Thoracic aorta (tissue), 2 donors: ENCODE measurements at places on chromosomes 1 and 21. TPM values are rescaled to one million over a fixed set of nuclear protein-coding genes. Genes with fewer than 3 reads are reported as not detected.
A peak's percentile ranks its signal among the peaks of the same experiment; 100 is the strongest.

DNA sequence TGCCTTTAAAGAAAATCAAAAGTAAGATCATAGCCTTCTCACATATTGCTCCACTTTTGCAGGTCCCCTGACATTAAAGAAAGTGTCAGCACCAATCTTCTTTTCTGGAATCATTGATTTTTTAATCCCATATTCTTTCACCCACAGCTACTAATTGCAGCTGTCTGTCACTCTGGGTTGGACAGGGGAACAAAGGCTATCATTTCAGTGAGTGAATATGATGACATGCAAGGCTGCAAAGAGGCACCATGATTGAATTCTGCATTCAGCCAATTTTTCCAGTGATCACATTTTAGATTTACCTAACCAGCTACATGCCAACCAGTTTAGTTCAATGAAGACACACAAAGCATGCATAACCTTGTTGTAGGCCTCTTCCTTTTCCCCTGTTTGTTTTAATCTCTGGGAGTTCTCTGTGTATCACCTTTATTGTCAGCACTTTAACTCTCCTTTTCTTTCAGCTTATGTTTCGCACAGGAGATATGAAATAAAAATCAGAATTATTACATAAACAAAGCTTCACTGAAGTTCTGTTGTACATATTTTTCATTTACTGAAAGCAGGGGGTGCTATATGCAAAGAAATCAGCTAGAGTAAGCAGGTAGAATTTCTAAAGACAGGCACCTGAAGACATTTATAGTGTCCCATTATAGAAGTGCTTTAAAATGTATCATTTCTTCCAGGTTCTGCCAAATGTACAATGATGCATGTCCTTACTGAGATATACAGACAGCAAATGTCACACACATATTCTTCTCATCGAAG lies 584.8 kb downstream of the PLA2G4A start:
- no peaks in the 10 kb centered on the region for H3K4me1 ChIP-seq
- no peak overlapping the region for H3K4me3 ChIP-seq
- H3K36me3 ChIP-seq: no peaks in the 10 kb centered on the region
- no peak for DNase-seq

GRCh38 chr1:210669951-210670350 lies 341.2 kb downstream of the HHAT start:
- H3K27ac ChIP-seq: no peak overlapping the region
- H3K36me3 ChIP-seq: no peaks in the 10 kb centered on the region
- no peaks in the 10 kb centered on the region for H3K27me3 ChIP-seq
- DNase-seq: no peak

DNA sequence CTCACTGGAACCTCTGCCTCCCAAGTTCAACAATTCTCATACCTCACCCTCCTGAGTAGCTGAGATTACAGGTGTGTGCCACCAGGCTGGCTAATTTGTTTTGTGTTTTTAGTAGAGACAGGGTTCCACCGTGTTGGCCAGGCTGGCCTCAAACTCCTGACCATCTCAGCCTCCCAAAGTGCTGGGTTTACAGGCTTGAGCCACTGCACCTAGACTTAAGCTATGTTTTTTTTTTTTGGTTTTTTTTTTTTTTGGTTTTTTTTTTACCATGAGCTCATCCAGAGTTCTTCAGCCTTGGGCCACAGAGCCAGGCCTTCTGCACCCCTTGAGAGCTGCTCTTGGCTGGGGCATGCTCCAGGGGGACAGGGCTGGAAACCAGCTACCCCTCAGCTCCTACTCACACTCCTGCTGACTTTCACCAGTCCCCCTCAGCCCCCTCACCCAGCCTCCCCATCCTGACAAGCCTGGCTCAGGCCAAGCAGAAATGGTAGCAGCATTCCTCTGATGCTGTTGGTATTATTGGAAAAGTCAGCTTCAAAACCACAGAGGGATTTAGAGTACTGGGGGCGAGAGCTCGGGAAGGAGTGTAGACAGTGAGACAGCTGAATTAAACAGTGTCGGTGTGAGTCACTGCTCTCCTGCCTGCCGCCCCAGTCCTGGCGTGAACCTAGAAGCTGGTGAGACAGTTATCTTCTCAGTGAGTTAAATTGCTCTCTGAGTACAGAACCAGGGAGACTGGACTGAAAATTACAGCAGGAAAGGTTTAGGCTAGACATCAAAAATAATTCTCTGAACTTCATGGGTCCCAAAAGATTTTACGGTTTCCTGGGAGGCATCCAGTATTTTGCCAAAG lies 63.7 kb downstream of the NAV1 start:
- H3K36me3 ChIP-seq: no peaks in the 10 kb centered on the region
- no peaks in the 10 kb centered on the region for H3K4me1 ChIP-seq
- DNase-seq: no peak

DNA sequence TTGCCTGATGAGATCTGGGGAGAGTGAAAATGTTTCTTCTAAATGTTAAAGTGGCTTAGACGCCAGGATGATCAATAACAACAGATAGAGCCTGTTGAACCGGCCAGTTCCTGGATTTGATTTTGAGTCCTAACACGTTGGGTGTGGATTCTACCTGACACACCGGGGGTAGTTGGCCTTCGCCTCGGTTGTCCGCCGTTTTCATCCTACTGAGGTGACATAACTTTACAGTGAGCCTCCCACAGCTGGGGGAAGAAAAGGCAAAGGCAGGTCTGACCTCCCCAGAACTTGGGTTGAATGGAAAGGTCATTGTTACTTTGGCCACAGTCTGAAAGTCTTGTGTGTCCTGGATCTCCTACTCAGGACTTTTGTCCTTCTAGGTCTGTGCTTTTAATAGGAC lies 1.1 kb downstream of the PGD start:
- H3K4me3 ChIP-seq: peak overlapping the region; percentile 99
- no peaks in the 10 kb centered on the region for H3K27me3 ChIP-seq
- no peak overlapping the region for H3K27ac ChIP-seq

DNA sequence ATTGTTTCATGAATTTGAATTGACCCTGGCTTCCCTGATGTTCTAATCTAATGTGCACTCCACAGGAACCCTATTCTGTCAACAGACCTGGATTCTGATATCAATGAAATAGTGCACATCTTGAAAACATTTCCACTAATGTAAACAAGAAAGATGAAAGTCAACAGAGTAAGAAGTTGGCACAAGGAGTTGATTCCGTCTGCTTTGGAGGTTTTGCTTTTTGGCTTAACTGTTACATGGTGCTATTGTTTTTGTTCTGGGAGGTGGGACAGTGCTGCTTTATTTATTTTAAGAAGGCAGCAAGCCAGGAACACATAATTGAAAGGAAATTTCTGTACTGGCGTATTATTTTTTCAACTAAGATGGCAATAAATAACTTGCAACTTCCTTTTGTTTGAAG lies 73.3 kb downstream of the LEPR start:
- H3K36me3 ChIP-seq: no peaks in the 10 kb centered on the region
- no peaks in the 10 kb centered on the region for H3K27me3 ChIP-seq
- DNase-seq: no peak
- H3K27ac ChIP-seq: no peak overlapping the region
- H3K4me1 ChIP-seq: peaks cover 3% of the 10 kb centered on the region

GRCh38 chr1:212749821-212750535 lies 41.6 kb downstream of the NSL1 start:
- no peak overlapping the region for H3K27ac ChIP-seq
- no peaks in the 10 kb centered on the region for H3K27me3 ChIP-seq
- H3K4me3 ChIP-seq: no peak overlapping the region
- peaks cover 23% of the 10 kb centered on the region for H3K4me1 ChIP-seq

GRCh38 chr21:39196310-39196709 lies 13.1 kb upstream of the PSMG1 start:
- DNase-seq: no peak
- H3K36me3 ChIP-seq: peaks cover 27% of the 10 kb centered on the region
- H3K27me3 ChIP-seq: no peaks in the 10 kb centered on the region
- no peak overlapping the region for H3K27ac ChIP-seq
- H3K4me3 ChIP-seq: no peak overlapping the region

DNA sequence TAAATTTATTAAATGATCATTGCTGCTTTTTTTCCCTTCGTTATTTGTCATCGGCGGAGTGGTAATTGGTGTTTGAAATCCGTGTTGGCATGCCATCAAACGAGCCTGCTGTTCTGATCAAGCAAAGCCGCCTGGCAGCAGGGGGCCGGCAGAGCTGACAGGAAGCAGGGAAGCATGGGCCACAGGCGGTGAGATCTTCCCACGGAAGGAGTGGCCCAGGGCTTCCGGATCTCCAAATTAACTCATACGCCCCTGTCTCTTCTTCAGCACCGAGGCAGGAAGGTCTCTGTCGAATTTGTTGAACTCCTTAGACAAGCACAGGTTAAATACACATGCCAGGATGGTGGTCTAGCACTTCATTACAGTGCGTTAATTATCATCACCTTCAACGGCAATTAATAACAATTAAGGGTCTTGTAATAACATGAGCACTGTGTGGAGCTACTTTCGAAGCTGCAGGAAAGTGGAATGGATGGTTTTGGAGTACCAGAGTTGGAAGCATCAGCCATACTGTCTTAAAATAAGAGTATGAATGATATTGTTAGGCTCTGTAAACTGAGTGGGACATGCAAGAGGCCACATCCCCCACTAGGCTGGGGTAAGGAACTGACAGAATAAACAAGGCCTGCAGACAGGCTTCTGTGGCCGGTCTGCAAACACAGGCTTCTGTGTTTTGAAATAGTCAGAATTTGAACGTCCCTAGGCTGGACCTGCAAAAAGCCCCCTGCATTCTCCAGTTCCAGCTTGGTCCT lies 199.4 kb upstream of the DAB1 start:
- H3K27me3 ChIP-seq: no peaks in the 10 kb centered on the region
- H3K36me3 ChIP-seq: no peaks in the 10 kb centered on the region
- no peak overlapping the region for H3K4me3 ChIP-seq
- H3K27ac ChIP-seq: no peak overlapping the region
- no peaks in the 10 kb centered on the region for H3K4me1 ChIP-seq

DNA sequence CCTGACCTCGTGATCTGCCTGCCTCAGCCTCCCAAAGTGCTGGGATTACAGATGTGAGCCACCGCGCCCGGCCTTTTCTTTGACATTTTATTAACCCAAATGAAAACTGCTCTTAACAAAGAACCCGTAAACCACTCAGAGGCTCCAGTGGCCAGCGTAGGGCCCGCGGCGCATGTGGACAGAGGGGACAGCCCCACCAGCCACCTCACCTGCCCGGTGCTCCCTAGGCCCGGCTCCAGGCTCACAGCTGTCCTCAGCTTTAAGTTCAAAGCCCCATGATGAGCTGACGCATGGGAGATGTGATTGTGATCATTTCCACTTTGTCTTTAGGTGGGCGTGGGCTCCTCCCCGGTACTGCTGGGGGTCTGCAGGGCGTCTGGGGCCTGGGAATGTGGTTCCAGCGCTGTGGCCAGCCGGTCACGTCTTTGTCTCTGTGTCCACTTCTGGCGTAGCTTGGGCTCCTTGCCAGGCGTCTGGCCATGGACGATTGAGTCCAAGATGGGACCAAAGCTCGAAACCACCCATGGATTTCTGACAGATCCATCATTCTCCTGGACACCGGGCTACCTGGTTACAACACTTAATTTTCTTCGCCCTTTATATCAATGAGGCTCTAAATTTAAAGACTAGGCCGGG lies 6.9 kb downstream of the PRKCZ start:
- no peak for DNase-seq
- no peaks in the 10 kb centered on the region for H3K36me3 ChIP-seq
- no peak overlapping the region for H3K27ac ChIP-seq
- no peaks in the 10 kb centered on the region for H3K4me1 ChIP-seq
- no peaks in the 10 kb centered on the region for H3K27me3 ChIP-seq

DNA sequence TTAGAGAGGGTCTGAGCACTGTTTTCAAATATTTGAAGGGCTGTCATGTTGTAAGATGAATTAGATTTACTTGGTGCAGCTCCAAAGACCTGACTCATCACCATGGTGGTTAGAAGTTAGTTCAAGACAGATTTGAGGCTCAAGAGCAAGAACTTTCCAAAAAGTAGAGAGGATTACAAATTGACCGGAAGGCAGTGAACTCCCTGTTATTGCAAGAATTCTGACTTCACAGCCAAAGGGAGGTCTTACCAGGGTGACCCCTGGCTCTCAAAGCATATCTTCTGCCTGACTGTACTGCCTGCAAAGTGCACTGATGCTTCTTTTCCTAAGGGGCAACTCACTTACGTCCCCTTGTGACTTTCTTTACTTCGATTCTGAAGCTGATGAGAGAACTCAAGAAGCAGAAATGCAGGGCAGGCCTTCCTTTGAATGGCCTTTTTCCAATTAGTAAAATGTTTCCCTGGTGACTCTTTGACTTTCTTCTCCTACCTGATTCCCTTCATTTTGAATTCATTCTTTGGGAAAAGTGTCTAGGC lies 86.4 kb downstream of the NAV1 start:
- H3K4me1 ChIP-seq: peaks cover 47% of the 10 kb centered on the region
- H3K27me3 ChIP-seq: no peaks in the 10 kb centered on the region
- peaks cover 8% of the 10 kb centered on the region for H3K36me3 ChIP-seq
- peak overlapping the region; percentile 58 for H3K27ac ChIP-seq
- no peak overlapping the region for H3K4me3 ChIP-seq
- no peak for DNase-seq

DNA sequence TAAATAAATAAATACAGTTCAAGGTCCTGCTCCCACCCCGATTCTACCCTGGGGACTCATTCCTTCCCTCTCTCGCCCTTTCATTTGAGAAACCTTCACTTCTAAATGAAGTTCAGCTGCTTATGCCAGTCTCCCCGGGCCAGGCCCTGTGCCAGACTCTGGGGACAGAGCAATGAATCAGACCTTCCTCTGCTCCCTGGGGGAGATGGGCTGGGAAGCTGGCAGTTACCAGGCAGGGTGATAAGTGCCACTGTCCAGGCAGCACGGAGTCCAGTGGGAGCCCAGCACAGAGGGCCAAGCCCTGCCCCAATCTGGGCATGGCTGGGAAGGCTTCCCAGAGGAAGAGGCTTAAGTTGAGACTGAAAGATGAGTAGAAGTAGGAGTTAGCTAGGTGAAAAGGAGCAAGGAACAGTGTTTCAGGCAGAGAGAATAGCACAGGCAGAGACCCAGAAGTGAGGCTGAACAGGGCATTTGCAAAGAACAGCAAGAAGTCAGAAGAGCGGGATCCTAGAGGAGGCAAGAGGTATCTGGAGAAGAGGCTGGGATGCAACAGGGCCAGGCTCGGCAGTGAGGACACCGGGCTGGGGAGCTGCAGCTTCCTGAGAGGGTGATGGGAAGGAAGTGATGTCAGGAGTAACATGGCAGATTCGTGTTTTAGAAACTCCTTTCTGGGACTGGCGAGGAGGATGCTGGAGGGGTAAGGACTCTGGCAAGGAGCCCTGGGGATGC lies 13.5 kb downstream of the KCNQ4 start:
- peaks cover 29% of the 10 kb centered on the region for H3K4me1 ChIP-seq
- H3K4me3 ChIP-seq: no peak overlapping the region
- no peaks in the 10 kb centered on the region for H3K36me3 ChIP-seq
- no peaks in the 10 kb centered on the region for H3K27me3 ChIP-seq
- DNase-seq: peak; percentile 57

GRCh38 chr1:231186356-231187115 lies 24.7 kb downstream of the TRIM67 start:
- no peak overlapping the region for H3K27ac ChIP-seq
- DNase-seq: no peak
- no peak overlapping the region for H3K4me3 ChIP-seq
- no peaks in the 10 kb centered on the region for H3K27me3 ChIP-seq
- no peaks in the 10 kb centered on the region for H3K36me3 ChIP-seq

Gene PLPPR5
- total RNA-seq: not detected

Gene LINGO4
- total RNA-seq: not detected

Gene RHOU
- 37.7 TPM for total RNA-seq

Gene OR2L13
- total RNA-seq: not detected
